ENCODE measurements at places on chromosomes 12 and 14. TPM values are rescaled to one million over a fixed set of nuclear protein-coding genes. Genes with fewer than 3 reads are reported as not detected.

The TCL1B gene
- total RNA-seq: not detected

- DNase-seq: no peak
Measured at GRCh38 chr12:25284024-25284423, 33.3 kb upstream of the KRAS start.

GRCh38 chr12:121253638-121254335, 42.7 kb downstream of the CAMKK2 start:
- no peak for DNase-seq

DNA sequence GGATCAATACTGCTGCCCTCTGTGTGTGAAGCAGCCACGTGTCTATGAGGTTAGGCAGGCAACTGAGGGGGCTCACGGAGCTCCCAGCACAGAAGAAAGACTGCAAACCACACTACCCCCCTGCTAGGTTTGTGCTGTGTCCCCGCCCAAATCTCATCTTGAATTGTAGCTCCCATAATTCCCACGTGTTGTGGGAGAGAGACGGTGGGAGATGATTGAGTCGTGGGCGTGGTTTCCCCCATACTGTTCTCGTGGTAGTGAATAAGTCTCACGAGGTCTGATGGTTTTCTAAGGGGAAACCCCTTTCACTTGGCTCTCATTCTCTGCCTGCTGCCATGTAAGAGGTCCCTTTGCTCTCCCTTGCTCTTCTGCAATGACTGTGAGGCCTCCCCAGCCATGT, 68.6 kb downstream of the ACTN1 start:
- no peak for DNase-seq

GRCh38 chr12:123897221-123897620, 75.4 kb downstream of the CCDC92 start:
- DNase-seq: no peak

DNA sequence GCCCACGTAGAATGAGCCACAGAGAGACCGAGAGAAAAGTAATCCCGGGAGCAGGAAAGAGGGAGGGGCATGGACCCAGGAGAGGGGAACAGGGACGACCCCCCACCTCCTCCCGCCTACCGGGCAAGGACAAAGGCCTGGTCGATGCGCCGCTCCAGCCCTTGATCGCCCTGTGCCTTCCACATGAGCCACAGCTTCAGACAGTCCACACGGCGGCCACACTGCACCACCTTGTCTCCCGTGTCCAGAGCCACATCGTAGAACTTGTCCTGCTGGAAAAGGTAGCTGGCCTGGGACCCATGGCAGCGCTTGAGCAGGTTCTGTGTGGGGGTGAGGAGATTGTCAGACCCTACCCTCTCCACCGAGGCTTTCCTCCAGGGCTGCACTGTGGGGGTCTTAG, 20.5 kb upstream of the ZNF740 start:
- DNase-seq: no peak

DNA sequence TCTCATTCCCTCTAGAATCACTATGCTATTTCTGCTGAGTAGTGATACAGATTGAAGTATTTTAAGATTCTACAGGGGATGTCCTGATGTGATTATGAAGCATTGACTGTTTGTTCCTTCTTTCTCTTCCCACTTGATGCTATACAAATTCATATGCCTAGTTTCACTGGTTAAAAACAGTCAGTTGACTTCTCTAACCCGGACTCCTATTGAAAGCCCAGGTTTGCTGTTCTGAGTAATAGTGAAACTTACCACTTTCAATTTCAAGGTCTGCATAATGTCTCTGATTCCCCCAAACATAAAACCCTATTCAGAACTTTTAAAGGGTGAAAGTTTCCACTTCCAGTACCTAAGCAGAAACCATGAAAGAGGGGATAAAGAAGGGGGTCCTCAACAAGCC, 117.7 kb upstream of the RPL10L start:
- no peak for DNase-seq

- DNase-seq: no peak
Measured at GRCh38 chr12:8996682-8997405, 7.5 kb downstream of the KLRG1 start.

The KRT2 gene
- total RNA-seq: not detected

The TRHDE gene
- under 0.01 TPM for total RNA-seq

- peak; percentile 12 for DNase-seq
Measured at GRCh38 chr14:32075672-32076277, 1.3 kb upstream of the ARHGAP5 start.

GRCh38 chr14:102872020-102872419, 50.4 kb upstream of the AMN start:
- no peak for DNase-seq
